Activated naive CD8-positive, alpha-beta T cell treated with anti-CD3 and anti-CD28 coated beads for 36 hours (primary cell): ENCODE measurements at places on chromosomes 1 and 21.

DNA sequence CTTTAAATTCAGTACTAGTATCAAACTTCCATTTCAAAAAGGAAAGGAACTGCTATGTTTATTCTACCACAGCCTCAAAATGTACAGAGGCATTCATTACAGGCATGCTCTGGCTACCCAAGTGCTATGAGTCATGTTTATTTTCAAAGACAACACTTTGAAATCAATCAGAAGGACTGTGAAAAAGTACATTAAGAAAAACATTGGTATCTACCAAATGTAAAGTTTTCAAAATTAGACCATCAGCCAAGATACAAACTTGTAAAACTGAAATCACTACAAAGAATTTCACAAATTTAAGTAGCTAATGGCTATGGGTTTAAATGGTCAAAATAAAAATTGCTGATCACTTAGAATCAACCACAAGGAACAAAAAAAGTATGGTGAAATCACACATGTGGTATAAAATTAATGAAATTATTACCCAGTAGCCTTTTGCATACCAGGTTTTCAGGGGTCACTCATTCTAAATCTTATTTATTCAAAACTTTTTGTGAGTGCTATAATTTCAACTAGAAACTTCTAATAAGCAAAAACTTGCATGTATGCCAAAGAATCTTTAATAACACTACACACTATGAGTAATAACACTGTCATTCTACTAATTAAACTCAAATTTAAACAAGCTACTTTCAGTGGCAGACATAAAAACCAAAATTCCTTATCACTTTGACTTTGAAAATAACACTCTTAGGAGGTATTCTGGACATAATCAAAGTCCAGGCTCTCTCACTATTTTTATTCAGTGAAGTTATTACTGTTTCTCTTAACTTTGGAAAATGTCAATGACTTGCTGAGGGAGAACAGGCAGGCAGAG is 49.2 kb downstream of the ENAH start:
- DNase-seq = no peak

GRCh38 chr1:9340864-9341263 is 48.2 kb downstream of the SPSB1 start:
- DNase-seq = no peak

- DNase-seq = no peak
Measured at GRCh38 chr1:14666962-14667650, 68.6 kb downstream of the KAZN start.

- DNase-seq = no peak
Measured at GRCh38 chr21:36757196-36757595, 58.3 kb downstream of the SIM2 start.

DNA sequence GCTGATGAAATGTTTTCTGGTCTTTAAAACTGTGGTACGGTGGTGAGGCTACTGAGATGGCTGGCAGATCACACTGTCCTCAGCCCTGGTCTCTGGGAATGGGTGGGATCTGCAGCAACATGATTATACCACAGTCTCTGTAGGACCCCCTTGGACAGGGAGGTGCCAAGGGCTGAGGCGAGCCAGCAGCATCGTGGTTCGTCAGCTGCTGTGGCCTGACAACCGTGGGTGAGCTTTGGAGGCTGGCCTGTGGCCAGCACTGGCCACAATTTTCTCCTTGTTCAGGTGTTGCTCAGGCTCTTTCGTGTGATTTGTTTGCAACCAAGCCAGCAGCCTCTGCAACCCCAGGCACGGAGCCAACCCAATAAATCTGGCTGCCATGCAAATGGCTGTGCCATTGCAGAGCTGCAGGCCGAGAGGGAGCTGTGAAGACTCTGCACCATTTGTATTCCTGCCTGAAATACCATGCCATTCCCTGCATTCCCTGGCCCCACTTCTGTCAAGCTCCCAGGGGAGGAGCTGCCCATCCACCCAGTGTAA is 70.9 kb downstream of the PCP4 start:
- DNase-seq = no peak

DNA sequence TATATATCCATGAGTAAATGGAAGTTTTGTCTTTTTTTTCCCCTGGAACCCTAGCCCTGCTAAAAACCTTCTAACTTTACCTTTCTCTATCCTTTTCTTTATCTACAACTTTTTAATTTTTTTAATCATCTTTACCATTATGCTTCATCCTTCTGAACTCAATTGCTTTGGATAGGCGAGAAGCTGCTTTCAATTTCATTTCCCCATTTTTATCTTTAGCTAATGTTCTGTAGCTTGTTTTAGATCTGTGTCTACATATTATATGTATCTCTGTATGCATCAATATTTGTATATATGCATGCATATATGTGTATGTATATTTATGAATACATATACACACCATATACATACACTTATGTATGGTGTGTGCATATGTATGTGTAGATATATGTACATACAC is 57.4 kb downstream of the PTPRC start:
- no peak for DNase-seq

DNA sequence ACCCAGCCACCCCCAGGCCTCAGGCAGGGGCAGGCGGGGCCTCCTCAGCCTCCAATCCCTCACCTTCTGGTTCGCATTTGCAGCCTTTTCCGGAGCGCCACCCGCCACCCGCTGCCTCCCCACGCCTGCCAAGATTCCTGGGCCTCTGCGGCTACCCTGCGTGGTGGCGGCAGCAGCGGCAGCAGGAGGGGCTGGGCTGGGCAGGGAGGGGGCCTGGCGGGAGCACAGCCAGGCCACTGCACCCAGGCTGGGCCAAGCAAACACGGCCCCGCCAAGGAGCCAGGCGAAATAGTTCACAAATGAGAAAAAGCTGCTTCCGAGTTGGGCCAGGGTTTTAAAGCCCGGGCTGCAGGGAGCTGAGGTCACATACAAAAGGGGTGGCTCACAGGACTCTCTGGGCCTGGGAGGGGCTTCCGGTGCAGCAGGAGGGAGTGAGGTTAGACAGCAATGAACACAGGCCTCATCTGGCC is 9.8 kb downstream of the COL8A2 start:
- no peak for DNase-seq

DNA sequence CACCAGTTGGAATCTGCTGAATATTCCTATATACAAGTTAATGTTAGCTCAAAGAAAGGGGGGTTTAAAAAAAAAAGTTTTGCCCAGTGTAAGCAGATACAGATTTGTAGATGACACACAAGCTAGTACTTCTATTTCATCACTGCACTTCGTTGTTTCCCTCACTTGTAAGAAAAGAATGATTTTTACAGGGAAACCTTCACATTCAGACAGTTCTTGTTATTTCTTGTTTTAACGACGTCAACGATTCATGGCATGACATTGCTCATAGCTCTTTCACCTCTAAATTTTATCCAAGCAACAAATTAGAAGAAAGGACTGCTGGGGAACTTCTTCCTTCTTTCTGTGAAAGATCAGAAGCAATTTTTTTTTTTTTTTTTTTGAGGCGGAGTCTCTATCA is 25.7 kb upstream of the C1orf105 start:
- DNase-seq = no peak
